Esophagus muscularis mucosa (tissue), 4 donors: ENCODE measurements at places on chromosomes 3 and 15. TPM values are rescaled to one million over a fixed set of nuclear protein-coding genes. Genes with fewer than 3 reads are reported as not detected.

The SEMA5B gene
- total RNA-seq = under 0.01 TPM

The WDR82 gene
- 94.5 TPM for total RNA-seq

GRCh38 chr3:2771193-2771592 lies 339.0 kb downstream of the IL5RA start:
- no peak for DNase-seq

- DNase-seq = peak; percentile 75
Observed at GRCh38 chr3:122011396-122011795, 10.7 kb downstream of the ILDR1 start.

DNA sequence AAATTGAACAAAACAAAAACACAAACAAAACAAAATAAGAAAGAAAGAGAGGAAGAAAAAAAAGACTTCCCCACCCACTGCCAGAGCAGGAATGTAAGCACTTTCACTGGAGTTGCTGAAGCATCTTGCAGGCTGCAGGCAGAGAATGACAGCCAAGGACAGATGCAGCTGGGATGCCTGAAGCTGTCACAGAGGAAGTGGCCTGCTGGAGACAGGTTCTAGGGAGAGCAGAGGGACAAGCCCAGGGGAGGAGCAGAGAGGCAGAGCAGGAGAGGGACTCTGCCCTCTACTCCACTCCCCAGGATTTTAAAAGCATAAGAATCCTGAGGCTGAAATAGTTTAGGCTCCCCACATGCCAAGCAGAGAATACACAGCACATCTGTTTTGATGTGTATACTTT lies 326.2 kb downstream of the TUSC7 start:
- no peak for DNase-seq
